Frontal cortex (tissue), 4 donors: ENCODE measurements at places on chromosomes 2 and 18.

DNA sequence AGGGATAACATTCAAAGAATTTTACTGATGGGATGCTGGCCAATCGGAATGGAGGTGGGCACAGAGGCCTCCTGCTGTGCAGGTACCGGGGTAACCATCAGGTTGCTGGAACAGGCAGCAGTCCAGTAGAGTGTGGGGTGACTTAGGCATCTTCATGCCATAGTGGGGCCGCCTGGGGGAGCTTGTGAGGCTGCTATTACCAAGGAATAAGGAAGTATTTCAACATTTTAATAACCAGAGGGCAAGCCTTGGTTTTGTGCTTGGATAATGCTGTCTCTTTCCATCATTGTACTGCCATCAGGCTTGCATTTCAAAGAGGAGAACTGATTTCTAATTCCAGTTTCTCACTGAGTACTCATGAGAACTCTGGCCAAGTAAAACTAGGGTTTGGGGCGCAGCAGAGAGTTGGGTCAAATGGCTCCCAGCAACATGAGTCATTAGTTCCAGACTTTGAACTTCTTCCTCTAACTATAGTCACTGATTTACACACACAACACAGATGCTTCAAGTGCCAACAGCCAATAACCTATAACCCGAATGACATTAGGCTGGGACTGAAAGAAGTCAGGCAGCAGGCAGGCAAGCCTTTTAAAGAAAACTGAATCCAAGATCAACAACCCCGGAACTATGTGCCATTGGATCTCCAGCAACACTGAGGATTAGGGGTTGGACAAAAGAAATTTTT, 56.1 kb upstream of the FHL2 start:
- DNase-seq = no peak

GRCh38 chr2:22481486-22482259, 903.3 kb upstream of the KLHL29 start:
- no peak for DNase-seq

DNA sequence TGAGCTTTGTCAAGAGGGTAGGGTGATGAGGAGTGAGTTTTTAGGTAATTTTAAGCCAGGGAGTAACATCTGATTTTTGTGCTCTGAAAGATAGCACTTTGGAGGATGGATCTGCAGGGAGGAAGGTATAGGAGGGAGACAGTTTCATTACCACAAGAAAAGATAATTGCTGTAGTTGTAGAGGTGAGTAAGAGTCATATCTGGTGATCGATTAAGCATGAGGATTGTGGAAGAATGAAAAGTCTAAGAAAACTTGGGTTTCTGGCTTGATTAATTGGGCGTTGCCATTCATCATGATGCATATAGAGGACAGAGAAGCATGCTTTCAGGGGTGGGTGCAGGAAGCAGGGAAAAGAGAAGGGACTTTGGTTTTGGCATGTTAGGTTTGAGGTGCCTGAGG, 18.5 kb downstream of the KCMF1 start:
- DNase-seq = no peak

- DNase-seq = no peak
Measured at GRCh38 chr2:47541848-47542450, 139.0 kb downstream of the MSH2 start.

- no peak for DNase-seq
Measured at GRCh38 chr18:44031063-44031462, 649.6 kb upstream of the SETBP1 start.

DNA sequence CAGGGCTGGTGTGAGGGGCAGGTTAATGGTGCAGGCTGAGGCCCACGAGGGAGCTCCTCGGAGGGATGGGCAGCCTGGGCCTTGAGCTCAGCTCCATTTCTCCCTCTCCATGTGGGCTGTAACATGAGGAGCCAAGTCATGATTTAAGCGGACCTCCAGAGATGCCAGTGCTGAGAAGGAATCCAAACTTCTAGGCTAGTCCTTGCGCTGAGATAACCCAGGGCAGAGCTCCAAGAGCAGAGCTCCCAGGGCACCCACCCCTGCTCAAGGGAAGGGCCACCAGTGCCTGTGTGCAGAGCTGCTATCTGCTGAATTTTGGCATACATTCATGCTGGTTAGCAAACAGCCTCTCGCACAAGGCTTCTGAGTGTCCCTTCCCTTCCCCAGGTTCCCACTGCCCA, 95.1 kb downstream of the MRO start:
- DNase-seq = no peak

DNA sequence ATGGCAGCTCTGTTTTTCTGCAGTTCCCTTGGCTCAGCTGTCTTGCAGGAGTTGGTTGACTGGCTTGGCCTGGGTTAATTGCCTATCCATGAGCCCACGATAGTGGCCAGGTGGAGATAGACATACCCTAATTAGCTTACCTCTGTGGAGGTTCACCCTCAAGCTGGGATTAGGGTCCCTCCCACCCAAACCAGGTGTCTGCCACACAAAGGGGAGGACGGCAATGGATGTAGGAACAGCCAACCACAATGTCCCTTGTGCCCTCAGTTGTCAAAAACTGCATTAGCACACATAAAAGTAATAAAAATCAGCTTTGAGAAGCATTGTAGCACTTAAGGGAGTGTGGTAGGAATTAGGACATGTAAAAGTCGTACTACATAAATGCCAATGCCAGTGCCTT, 4.2 kb downstream of the CYP27A1 start:
- no peak for DNase-seq

DNA sequence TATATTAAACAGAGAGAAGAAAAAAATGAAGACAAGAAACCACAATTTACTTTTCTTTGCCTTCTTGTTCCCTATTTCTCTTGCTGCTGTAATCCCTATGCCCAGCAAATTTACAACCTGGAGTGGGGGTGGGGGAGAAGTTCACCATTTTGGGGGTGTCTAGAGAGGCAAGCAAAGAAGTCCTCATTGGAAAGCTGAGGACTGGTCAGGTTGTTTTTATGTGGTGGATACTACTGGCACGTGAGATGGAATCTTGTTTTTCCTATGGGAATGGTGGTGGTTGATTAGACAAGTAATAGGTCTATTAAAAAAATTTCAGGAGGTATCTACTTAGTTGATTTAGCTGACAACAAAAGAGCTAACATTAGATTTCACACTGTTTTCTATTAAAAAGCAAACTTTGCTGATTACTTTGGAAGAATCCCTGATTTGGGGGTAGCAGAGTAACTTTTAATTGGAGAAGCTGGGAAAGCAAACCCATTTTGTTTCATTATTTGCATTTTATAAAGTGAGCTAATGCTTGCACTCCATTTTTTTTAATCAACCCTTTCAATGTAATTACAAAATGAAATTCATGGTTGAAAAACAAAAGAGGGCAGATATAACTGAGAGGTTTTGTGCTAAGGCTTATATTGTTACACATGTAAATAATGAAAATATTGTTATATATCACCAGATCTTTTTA, 6.0 kb downstream of the POU3F3 start:
- DNase-seq = no peak

GRCh38 chr2:220736778-220737177, 835.3 kb downstream of the EPHA4 start:
- DNase-seq = no peak

DNA sequence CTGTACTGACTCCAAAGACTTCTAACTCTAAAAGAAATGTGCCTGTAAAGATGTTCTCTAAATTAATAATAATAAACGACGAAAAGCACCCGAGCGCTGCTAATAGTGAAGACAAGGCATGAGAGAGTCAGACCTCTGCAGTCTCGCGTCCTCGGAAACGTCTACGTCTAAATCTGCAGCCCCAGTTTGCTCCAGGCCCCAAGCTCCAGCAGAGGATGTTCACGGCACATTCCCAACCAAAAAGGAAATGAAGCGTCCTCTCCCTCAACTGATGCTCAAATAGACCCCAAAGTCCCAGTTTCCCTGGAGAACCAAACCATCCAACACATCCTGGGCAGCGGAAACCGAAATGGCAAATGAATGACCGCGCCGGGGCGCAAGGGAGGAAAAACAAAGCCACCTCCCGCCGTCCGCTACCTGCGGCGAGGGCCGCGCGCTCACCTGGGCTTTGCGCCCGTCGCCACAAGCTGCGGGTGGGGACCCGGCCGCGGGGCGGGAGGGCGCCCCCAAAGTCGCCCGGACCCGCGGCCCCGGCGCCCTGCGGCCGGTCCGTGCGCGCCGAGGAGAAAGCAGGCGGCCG, 47.1 kb upstream of the CCDC150 start:
- no peak for DNase-seq

- DNase-seq = peak; percentile 8
Measured at GRCh38 chr2:16869711-16870110, 204.1 kb upstream of the CYRIA start.

GRCh38 chr18:1774261-1774660, 797.0 kb downstream of the METTL4 start:
- no peak for DNase-seq

- DNase-seq = no peak
Measured at GRCh38 chr2:145302886-145303285, 783.0 kb upstream of the ZEB2 start.

DNA sequence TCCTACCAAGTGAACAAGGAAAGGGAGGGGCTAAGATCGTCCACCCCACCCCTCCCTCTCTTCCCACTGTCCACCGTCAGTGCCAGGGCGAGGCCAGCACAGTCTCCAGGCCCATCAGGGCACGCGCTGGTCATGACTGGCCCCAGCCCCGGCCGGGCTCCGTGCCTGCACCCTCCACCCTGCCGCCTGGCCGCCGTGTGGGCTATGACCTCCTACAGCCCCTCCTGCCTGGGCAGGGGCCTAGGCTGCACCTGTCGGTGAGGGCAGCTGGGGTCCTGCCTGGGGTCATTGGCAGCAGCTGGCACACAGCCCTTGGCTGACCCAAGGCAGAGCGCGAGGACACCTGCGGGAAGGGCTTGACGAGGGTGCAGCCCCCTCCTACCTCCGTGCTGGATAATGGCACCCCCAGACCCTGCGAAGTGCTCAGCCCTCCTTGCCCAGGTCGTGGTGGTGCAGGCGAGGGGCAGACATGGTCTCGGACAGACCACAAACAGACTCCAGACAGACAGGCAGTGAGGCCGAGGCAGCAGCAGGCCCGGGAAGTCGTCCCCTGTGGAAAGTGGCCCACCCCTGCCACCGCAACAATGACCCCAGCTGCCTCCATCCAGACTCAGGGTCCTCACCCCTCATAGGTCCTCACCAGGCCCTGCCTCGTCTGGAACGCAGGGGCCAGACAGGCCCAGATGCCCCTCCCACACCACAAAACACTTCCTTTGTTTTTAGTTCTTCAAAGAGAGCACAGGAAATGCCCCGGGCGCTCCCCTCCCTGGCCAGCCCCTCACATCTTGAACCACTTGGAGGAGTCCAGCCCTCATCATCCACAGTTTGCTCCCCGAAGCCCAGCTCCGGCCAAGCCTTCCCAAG, 43.1 kb upstream of the GPC1 start:
- DNase-seq = no peak

- DNase-seq = peak; percentile 78
Measured at GRCh38 chr2:27262379-27263286, at the start of gene SLC30A3. Gene SLC30A3, minus strand, starts transcription at chr2:27263047. Its CDS starts 141 bp downstream, at chr2:27262906.

GRCh38 chr2:44947028-44947375, 5.5 kb downstream of the SIX3 start:
- no peak for DNase-seq

DNA sequence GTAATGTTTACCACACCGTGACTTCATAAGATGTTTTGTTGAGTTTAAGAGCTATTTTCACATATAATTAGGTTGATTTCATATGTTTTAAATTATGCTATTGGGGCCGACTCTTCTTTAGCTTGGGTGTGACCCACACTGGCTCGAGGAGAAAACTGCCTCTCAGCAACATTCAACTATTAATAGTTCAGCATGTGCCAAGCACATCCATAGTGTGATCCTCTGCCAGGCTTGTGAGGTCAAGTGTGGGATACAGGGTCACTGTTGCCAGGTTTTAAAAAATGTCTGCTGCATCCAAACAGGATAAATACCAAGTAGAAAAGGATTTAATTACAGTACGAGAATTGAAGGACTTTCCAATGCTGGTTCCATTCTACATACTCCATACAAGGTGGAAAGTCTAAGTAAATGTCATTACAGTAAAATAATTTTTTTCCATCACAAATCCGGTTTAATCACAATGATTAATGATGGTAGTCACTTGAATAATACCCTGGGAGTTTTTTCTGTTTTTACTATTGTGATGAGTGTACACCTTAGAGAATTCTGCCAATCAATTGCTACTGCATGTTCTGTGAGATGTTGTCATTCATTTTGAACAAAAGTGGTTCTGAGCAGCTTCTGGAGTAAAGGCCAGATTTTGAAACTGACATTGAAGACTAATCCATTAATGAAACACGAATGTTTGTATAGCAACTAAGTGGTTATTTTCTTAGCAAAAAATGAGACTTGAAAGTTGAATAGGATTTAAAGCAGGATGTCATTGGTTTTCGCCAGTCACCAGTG, 84.5 kb downstream of the ABI2 start:
- no peak for DNase-seq

DNA sequence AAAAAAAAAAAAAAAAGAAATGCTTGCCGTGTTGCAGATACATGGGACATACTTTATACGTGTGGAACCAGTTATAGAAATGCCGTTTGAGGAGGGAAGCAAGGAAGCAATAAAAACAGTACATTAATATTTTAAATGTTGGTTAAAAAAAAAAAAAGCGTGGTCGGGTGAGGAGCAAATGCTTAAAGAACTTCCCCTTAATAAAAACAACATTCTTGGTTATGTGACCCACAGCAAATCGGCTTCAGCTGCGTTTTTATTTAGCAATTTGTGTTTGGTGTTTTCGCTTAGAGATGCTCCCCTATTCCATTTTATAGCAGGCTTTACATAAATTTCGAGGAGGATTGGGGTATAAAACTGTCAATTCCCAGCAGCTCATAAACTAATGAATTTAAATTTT, 223.6 kb downstream of the LRRTM1 start:
- no peak for DNase-seq

DNA sequence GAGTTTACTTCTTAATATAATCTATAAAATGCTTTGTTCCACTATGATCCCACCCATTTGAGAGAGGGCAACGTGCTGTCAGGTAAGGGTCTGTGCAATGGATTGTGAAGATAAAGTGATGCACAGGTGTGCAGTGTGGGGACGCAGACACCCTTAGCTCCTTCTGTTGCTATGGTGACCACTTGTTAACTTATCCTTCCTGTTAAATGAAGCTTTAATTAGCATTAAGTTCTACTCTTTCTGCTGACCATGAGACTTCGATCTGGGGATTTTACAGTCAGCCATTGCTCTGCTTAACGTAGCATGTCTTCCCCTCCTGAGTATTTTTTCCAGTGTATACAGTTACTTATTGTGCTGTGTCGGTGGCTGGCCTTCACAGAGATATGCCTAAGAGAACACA, 23.1 kb upstream of the ALKAL2 start:
- no peak for DNase-seq

DNA sequence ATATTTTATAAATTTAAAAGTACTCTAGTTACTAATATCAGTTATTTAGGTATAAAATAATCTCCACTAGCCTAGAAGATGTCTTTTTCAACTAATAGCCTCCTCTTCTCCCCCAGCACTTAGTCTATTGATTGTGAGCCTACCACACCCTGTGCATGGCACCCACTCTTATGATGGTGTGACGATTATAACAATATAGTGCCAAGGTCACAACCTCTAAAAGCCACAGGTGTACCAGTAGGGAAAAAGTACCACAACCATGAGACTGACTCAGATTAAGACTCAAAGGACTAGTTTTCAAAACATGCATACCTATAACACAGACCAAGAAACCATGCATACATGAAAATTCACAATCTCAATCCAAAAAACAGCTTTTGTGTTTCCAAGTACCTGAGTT, 27.6 kb downstream of the THADA start:
- DNase-seq = no peak
